Activated CD4-positive, alpha-beta T cell treated with anti-CD3 and anti-CD28 coated beads for 24 hours (primary cell): ENCODE measurements at places on chromosomes 3 and 15.

DNA sequence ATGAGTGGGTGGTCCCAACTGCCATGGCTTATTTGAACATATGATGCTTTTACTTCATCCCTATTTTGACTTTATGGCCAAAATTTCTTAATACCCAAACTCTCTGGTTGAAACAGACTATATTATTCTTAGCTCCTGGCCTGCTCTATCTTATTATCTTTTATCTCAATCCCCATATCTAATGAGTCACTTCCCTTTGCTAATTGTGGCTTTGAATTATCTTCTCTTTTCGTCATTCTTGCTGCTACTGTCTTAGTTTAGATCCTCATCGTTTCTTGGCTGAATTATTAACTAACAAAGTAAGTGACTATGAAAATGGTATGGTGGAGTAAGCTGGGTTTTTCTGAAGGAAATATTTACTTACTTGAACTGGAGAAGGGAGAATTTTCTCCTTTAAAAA is 28.2 kb upstream of the DNAJC19 start:
- no peak for DNase-seq

DNA sequence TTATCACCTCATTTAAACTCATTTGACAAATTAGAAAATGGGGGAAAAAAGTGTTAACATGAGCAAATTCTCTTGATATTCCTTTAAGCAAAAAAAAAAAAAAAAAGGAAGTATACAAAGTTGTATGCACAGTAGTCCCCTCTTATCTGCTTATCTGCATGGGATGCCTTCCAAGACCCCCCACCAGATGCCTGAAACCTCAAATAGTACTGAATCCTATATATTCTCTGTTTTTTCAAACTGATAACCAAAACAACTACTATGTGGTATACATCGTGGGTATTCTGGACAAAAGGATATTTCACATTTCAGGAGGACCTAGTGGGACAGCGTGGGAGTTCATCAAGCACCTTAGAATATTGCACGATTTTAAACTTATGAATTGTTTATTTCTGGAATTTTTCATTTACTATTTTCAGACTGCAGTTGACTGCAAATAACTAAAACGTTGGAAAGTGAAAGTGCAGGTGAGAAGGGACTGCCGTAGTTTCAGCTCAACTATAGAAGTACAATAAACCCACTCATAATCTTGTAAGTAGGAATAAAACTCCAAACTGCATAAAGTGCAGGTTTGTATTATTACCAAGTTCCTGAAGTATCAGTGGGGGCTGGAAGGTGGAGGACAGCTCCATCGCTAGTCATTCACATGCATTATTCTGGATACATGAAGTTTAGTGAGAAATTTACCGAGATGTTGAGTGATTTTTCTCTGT is 43.6 kb upstream of the PLCL2 start:
- no peak for DNase-seq

DNA sequence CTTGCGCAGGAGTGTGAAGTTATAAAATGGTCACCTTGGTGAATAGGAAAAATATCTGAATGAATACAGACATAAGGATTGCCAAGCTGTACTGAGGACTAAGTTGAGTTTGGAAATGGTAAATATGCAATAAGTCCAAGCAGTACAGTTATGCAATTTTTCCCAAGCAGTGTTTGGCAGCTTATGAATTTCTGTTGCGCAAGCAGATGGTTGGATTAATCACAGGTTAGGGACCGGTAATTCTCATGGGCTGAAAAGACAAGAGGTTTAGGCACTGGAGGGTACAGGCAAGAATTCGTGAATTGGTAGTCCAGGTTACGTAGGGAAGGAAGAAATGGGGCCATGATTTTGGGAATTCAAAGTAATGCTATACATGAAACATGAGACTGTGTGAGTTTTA is 210.3 kb downstream of the RAP2B start:
- DNase-seq = no peak

GRCh38 chr15:87902772-87903426 is 353.6 kb downstream of the NTRK3 start:
- no peak for DNase-seq

DNA sequence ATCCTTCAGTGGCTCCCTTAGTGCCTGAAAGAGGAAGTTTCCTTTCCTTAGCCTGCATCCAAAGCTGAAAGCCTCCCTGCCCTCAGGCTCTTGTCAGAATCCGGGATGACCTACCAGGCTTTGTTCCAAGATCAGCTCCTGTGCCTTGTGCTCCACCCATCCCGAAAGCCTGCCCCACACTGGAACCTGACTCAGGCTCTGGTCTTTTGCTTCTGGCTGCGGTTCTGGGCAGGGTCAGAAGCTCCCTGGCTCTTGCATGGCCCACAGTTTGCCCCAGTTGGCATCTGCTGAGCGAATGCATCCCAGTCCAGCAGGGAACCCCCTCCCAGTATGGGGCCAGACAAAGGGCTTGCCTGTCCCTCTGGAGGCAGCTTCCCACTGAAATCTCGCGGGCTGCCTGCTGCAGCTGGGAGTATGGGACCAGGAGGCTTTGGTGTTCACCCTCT is 25.9 kb upstream of the KIF23 start:
- DNase-seq = no peak

DNA sequence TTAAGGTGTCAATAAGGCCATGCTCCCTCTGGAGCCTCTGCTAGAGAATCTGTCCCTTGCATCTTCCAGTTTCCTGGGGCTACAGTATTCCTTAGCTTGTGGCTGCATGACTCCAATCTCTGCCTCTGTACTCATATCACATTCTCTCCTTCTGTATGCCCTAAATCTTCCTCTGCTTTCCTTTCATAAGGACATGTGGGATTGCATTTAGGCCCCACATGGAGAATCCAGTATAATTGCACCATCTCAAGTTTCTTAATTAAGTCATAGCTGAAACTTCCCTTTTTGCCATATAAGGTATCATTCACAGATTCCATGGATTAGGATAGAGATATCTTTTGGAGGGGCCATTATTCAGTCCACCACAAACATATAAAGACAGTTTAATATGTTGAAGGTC is 409.8 kb upstream of the TMCO5A start:
- no peak for DNase-seq

GRCh38 chr3:178310949-178311348 is 225.3 kb upstream of the KCNMB2 start:
- DNase-seq = no peak

DNA sequence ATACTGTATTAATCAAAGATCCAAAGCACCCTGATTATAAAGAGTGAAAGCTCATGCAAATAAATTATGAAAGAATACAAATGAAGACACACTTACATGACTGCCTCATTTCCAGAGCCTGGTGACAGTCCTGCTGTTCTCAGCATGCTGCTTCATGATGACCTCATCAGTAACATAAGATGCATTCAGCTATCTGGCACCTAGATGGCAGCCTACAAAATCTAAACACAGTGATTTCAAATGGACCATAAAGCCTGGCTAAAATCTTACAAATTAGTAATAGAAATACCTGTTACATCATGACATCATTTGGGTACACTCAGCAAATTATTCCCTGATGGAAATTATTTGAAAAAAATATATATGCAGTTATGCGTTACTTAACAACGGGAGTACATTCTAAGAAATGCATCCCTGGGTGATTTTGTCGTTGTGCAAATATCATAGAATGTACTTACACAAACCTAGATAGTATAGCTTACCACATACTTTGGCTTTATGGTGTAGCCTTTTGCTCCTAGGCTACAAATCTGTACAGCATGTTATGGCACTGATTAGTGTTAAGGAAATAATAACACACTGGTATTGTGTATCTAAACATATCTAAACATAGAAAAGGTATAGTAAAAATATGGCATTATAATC is 207.2 kb downstream of the EPHA3 start:
- DNase-seq = no peak

- DNase-seq = no peak
Observed at GRCh38 chr3:109278141-109278540, 38.2 kb downstream of the DPPA2 start.

DNA sequence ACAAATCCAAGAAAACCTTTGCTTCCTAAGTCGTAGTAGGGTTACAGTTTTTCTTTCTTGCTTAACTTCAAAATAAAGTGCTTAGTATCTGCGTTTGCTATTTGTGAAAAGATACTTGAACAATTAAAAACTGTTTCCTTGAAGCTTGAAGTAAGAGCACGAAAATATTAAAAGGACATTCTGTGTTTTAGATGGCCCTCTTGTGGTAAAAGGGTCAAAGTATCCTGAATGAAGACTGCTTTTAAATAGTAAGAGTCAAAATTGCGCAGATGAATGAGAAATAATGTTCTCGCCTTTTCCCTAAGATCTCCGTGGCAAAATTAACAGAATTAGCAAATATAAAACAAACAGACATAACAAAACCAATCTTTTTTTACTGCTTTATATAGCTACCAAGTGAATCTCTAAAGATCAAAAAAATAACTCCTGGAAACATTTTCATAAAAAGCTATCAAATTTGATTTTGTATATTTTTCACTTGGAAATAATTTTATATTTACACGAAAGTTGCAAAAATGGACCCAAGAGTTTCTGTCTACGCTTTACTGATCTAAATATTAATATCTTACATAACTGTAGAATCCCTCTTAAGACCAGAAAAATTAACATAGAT is 175.4 kb downstream of the MBNL1 start:
- no peak for DNase-seq
